CD4-positive, CD25-positive, alpha-beta regulatory T cell (primary cell): ENCODE measurements at places on chromosomes 3 and 15. TPM values are rescaled to one million over a fixed set of nuclear protein-coding genes. Genes with fewer than 3 reads are reported as not detected.

Gene CD80
- total RNA-seq: 24.2 TPM

Gene RHOV
- not detected for total RNA-seq

Gene DUOXA2
- not detected for total RNA-seq

Gene GMPPB
- total RNA-seq: 32.1 TPM

Gene DZIP1L
- total RNA-seq: not detected

Gene C2CD4A
- total RNA-seq: 0.17 TPM
